ENCODE measurements at places on chromosomes 2 and 18.

- no peak for DNase-seq
These were observed 16.2 kb upstream of the ZNF512 start for GRCh38 chr2:27566628-27567027.

DNA sequence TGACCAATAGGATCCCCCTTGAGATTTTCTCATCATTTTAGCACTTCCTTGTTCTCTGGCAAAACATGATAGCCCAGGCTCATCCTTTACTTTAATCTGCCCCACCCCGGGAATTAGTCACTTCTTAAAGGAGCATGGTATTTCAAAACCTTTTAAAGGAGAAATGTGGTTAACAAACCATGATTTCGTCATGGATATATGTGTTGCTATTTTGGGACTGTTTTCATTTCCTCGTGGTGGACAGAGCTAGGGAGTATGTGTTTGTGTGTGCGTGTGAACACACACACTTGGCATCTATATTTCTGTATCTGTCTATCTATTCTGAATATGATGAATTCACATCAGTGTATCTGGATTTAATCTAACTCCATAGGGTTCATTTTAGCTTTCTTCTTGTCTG is 128.1 kb downstream of the BIRC6 start:
- no peak for DNase-seq

DNA sequence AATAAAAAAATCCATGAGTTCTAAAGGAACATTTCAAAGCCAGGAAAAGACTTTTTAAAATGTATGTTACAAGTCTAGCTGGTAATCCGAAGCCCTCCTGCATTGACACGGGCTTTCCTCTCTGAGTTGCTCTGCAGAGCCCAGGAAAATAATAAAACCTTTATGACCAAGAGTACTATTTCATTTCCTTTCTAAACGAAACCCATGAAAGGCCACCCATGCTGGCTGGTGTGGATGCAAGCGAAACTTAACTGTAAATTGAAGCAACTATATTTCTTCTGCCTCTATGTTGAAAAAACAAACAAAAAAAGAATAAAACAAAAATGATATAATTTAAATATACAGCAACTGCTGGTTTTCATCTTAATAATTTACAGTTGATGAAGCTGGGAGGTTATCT is 41.3 kb upstream of the ZNF532 start:
- DNase-seq, result no peak

- no peak for DNase-seq
These were observed 116.6 kb upstream of the LGALSL start for GRCh38 chr2:64337314-64337713.

DNA sequence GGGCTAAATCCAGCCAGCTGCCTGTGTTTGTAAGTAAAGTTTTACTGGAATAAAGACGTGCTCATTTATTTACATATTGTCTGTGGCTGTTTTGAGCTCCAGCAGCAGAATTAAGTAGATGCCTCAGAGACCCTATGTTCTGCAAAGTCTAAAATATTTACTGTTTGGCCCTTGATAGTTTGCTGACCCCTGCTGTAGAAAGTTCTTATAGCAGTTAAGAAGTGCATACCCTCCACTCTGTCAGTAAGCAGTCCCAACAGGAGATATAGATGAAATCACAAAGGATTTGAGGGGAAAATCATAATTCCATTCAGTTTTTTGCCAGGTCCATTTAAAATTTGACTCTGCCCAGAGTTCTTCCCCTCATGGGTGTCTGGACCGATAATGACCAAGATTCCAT is 50.1 kb upstream of the ITM2C start:
- DNase-seq, result no peak

- DNase-seq, result no peak
These were observed 46.5 kb downstream of the DPP10 start for GRCh38 chr2:114488841-114489530.

DNA sequence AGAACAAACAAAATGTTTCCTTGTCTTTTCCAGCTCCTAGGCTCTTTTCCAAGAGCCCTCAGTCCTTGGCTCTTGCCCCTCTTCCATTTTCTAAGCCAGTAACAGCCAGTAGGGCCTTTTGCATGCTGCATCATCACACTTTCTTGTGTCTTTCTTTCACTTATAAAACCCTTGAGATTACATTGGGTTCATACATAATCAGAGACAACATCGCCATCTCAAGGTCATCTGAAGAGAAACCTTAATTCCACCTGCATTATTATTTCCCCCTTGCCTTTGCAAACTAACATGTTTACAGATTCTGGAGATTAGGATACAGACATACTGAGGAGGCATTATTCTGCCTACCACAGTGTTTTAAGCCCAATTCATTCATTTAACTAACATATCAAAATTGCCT is 697.3 kb downstream of the TRIB2 start:
- no peak for DNase-seq

- DNase-seq, result no peak
These were observed 23.0 kb downstream of the CYTIP start for GRCh38 chr2:157420771-157421323.

- no peak for DNase-seq
These were observed 1.6 kb upstream of the CSRNP3 start for GRCh38 chr2:165467921-165468320.

DNA sequence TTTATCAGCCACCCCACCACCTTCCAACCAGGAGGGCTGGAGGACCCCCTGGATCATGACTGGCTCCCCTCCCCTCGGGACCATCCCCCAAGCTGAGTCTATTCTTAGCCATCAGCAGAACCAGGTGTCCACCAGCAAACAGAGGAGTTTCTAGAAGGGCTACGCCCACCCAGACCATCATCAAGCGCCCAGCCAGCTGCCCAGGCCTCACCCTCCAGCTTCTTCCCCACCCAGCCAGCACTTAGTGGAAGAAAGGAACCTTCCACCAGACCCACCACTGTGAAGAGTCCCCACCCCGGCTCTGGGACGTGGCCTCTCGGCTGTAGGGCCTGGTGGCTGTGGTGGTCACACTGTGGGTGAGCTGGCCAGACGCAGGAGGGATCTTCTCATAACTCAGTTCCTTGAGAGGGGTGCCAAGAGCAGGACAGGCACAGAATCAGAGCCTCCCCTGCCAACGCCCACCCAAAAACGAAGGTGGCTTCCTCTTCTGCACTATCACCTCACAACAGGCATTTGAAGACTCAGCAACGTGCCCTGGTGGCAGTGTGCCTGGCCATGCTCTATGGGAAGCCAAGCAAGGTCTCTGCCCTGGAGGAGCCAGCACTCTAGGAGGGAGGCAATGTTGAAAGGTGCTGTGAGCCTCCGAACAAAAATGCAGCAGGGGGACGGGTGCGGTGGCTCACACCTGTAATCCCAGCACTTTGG is 19.0 kb downstream of the BIN1 start:
- DNase-seq, result no peak

DNA sequence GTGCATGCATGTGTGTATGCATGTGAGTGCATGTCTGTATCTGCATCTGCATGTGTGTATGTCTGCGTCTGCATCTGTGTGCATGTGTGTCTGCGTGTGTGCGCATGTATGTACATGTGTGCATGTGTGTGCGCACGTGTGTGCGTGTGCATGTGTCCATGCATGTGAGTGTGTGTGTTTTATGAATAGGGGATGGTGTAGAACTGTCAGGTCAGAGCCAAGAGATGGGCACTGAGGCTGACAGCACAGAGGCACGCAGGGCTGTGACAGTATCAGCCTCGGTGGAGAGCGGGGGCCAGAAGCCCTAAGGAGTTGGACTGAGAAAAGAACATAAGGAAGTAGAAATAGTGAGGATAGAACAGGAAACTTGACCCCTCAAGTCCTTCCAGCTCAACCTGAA is 494.0 kb upstream of the MYT1L start:
- DNase-seq, result no peak

DNA sequence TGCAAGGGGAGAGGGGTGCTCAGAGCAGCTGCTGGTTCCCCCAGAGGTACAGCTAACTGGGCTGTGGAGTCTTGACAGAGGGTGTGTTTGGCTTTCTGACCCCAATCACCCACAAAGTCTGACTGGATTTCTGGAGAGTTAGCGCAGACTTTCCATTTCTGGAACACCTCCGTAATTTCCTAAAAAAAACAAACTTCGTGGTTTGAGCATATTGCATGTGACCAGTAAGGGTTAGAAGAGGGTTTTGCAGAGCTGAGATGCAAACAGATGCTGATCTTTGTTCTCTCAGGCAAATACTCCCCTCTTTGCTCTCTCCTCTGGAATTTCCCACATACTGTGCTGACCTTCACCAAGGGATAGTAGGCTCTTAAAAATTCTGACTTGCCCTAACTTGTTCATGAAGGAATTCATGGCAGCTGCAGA is 44.5 kb upstream of the TMEM247 start:
- DNase-seq, result no peak

DNA sequence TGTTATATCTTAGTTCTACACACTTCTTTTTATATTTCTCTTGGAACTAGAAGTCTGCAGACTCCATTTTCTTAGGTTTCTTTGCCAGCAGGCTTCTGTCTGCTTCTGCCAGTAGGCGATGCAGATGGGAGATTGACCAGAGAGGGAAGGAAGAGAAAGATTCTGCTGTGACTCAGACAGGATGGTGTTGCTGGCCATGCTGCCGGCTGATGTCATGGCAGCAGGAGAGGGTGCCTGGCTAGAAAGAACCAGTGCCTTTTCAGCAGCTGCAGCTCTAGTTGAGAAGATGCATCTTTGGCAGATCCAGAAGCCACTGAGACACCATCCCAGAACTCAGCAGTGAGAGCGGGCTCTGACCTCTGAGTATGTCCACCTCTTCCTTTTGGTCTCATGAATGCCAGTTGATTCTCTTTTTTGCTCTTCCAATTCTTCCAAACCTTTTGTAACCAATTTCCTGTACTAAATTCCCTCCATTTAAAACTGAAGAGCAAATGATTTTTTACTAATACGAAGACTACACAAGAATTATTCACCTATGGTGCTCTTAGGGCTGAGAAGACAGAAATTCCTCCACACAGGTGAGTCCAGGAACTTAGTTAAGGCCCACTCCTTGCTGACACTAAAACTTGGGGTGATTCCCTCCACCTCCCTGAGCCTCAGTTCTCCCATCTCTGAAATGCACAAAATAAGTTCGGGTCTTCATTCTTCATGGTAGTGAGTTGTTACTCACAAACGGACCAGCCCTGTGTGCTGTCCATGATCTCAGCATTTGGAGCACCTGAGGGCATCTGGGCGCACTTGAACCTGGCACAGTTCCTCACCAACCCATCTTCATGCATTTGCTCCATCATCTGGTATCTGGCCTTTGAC is 200.7 kb downstream of the MYCN start:
- DNase-seq, result no peak

GRCh38 chr2:30204281-30204680 is 27.1 kb upstream of the LBH start:
- no peak for DNase-seq

DNA sequence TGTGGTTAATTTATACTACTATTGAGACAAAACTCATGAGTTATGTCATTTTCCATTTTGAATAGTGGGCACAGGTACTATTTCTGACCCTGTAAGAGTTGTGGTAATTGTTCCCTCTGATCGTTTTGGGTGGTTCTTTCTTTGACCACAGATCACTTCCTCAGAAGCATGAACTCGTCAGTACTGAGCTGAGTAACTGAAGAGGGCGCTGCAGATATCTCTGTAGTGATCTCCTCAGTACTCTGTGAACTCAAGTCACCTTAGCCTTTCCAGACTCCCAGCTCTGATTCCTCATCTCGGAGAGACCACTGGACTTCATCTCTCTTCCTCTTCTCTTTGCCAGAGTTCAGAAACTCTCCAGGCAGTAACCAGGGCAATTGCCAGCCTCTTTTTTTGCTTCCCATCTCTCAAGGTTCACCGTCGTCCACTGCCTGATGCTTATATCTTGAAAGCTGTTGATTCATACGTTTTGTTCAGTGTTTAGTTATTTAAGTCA is 9.4 kb upstream of the IL1RL1 start:
- no peak for DNase-seq

- no peak for DNase-seq
These were observed 320.1 kb downstream of the OSR1 start for GRCh38 chr2:19038071-19039015.

GRCh38 chr2:230075988-230076631 is 7.4 kb upstream of the SLC16A14 start:
- no peak for DNase-seq

- no peak for DNase-seq
These were observed 210.9 kb upstream of the SMAD7 start for GRCh38 chr18:49161627-49162026.

GRCh38 chr2:230578106-230578505 is 134.5 kb upstream of the CAB39 start:
- DNase-seq, result no peak
